ENCODE measurements at places on chromosomes 3 and 15. TPM values are rescaled to one million over a fixed set of nuclear protein-coding genes. Genes with fewer than 3 reads are reported as not detected.

DNA sequence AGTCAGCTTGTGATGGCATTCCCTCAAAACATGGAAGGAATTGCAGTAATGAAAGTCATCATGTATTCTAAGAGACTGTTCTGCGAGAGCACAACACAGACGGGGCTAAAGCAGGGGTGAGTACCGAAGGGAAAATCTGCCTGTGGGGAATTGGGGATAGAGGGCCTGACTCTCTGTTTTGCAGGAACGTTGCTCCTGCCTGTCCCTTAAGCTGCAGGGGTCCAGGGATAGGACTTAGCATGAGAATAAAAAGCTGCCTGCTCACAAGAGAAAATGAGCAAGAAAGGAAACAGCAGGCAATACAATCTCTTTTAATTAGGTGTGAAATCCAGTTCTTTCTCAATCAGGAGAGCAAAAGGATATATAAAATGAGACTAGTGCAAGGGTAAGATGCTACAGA is 62.2 kb downstream of the TIGIT start:
- no peak for DNase-seq

- DNase-seq, result no peak
Observed at GRCh38 chr3:168738527-168739325, 643.0 kb upstream of the GOLIM4 start.

- DNase-seq, result no peak
Observed at GRCh38 chr15:27123808-27124207, 152.8 kb downstream of the GABRG3 start.

- DNase-seq, result no peak
Observed at GRCh38 chr3:106699122-106699521, 678.1 kb upstream of the CCDC54 start.

DNA sequence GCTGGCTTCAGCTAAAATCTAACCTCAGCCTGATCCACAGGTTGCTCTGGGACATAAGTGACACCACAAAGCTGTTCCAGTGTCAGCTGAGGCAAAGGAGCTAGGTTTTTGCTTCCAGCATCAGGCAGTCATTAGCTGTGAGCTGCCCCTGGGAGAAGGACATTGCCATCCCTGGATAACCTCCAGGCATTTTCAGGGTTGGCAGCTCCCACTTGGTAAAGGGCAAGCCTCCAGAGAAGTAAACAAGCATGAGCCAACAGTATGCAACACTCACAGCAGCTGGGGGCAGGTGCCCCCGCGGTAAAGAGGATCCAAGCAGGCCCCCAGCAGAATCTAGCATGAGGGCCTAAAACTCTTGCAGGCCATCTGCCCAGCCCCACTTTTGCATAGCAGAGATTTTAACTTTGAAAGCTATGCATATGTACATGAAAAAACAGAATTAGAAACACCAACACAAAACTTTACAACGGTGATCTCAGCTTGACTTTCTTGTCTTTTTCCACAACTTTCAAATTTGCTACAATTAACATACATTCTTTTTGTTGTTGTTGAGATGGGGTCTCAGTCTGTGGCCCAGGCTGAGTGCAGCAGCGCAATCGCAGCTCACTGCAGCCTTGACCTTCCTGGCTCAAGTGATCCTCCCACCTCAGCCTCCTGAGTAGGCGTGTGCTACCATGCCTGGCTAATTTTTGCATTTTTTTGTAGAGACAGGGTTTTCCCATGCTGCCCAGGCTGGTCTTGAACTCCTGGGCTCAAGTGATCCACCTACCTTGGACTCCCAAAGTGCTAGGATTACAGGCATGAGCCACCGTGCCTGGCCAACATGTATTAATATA is 83.8 kb upstream of the TPM1 start:
- peak; percentile 55 for DNase-seq

DNA sequence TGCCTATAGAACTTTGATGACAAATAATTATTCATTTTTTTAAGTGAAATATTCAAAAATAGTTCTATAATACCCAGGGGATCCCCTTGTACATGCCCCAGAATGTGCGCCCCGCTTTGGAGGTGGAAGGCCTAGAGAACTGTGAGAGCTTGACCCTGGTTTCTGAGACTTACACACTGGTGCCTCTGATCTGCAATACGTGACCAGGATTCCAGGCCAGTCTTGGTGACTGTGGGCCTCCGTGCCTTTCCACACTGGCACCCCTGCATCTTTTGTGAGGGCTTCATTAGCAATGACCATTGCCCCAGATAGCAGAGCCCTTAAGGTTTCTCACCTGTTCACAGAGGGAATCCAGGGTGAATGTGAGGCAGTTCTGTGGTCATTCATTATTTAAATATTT is 44.0 kb downstream of the CLSTN2 start:
- DNase-seq, result no peak

DNA sequence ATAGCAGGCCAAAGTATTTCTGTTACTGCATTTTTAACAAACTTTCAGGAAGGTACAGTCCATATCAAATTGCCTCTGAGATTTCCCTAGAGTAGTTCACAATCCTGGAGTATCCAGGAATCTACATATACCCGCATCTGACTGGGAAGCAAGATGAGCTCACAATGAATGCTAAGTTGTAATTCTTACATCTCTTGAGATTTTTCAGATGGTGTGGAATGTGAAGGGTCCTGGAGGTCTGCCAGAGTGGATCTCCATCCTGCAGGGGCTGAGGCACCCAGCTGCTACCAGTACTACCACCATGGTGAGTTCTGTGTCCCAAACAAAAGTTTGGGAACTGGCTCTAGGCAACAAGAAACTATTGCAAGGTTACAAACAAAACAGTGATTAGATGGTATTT is 156.7 kb upstream of the CCDC54 start:
- no peak for DNase-seq

- DNase-seq, result no peak
Observed at GRCh38 chr3:142999881-143000280, 1.5 kb upstream of the U2SURP start.

DNA sequence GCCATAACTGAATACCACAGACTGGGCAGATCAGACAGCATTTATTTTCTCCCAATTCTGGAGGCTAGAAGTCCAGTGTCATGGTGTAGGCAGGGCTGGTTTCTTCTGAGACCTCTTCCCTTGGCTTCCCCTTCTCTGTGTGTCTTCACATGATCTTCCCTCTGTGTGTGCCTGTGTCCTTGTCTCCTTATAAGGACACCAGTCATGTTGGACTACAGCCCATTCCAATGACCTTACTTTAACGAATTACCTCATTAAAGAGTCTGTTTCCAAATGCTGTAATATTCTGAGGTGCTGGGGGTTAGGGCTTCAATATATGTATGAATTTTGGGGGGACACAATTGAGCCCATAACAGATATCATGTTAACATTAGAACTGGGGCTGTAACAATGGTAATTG is 13.3 kb upstream of the RARRES1 start:
- no peak for DNase-seq

GRCh38 chr3:179069762-179070390 is 1.7 kb downstream of the ZMAT3 start:
- no peak for DNase-seq

GRCh38 chr3:185699927-185700326 is 113.8 kb downstream of the SENP2 start:
- DNase-seq, result no peak

GRCh38 chr15:47507221-47507985 is 209.9 kb upstream of the SEMA6D start:
- DNase-seq, result no peak

DNA sequence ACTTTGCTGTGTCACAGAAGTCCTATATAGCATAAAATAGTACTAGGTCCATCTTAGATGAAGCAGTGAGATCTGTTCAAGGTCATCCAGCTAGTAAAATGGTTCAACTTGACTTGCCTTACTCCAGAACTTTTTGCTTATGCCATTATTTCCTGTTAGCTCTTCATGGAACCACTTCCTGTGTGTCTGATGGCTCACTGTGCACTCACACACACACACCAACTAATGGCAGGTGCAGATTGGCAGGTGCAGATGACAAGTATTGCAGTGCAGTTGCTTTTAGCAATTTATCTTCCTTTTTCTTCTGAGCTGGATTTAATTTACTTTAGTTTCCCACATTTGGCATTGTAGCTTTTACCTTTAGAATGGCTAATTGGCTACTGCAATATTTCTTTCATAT is 29.8 kb downstream of the GOLGA8S start:
- DNase-seq, result no peak

- DNase-seq, result no peak
Observed at GRCh38 chr3:197397838-197398237, 99.4 kb upstream of the DLG1 start.

GRCh38 chr15:77815015-77815414 is 182.3 kb upstream of the LINGO1 start:
- DNase-seq, result no peak

DNA sequence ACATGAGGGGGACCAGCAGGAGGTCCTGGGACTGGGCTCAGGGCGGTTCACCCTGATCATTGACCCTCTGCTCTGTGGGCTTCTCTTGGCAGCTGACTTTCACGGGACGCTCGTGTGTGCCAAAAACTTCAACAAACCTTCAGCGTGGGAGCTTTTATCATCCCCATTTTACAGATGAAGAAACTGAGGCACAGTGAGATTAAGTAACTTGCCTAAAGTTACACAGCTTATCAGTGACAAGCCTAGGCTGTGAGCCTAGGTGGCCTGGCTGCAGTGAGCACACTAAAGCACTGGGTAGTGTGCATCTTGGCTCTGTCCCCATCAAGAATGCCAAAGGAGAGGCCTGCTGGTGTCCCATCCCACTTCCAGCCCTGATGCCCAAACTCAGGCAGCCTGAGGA is 23.6 kb upstream of the DUSP7 start:
- no peak for DNase-seq

DNA sequence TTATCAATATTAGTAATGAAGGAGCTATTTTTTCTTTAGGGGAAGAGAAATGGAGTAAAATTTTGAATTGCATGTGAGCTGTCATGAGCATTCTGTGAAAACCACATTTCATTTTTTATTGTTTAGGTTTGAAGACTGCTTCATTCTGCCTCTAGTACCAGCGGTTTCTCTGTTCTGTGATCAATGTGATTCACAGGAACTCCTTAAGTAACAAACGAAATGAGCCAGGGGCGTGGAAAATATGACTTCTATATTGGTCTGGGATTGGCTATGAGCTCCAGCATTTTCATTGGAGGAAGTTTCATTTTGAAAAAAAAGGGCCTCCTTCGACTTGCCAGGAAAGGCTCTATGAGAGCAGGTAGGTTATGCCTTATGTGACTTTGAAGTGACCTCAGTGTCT is 13.0 kb downstream of the NIPA2 start:
- DNase-seq, result no peak

DNA sequence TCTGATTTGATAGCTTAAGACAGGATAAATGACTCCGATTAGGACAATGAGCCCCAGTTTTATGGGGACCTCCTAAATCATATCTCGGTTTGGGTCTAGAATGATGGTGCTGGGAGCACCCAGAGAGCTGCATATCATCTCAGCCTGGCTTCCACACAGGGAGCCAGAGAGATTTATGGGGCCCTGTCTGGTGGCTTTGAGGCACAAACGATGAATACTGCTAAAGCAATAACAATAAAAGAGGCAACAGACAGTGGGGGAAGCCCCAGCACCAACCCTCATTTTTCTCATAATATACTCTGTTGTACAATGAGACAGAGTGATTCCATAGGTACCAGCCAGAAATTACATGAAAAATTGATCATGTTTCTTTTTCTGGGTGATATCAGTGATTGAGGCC is 889.0 kb upstream of the CFAP20DC start:
- no peak for DNase-seq

GRCh38 chr3:134864636-134865035 is 69.6 kb downstream of the EPHB1 start:
- peak; percentile 57 for DNase-seq

DNA sequence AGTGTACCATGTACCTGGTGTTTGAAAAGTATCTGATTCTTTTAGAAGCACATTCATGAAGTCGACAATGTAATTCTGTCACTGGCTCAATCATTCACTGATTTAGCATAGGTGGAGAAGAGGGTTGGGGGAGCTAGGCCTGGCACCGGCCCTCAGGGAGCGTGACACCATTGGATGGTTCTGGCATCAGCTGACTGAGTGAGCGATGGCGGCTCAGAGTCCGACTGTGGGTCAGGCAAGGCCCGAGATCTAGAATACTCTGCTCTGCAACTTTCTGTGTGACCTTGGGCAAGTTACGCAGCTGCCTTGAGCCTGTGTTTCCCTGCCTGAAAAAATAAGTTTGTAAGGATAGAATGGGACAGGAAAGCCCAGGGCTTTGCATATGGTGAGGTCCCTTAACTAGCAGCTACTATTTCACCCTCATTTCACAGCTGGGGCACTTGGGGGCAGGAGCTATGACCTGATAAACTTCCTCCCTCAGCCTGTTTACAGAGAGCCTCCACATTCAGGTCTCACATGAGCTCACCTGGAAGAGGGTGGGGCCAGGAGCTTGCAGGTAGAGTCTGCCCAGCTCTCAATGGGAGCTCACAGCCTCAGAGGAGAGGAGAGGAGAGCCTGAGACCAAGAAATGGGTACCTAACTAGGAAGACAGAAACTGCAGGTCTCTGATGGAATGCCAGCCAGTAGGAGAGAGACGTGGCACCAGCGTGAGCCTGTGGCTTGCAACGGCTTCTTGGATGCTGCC is 153.7 kb upstream of the TLE3 start:
- no peak for DNase-seq

Gene MKRN2OS
- total RNA-seq, result not detected

Gene ACOX2
- total RNA-seq, result 33.3 TPM

Gene MORC1
- total RNA-seq, result not detected

Gene LRRC34
- total RNA-seq, result 2.0 TPM

Gene PPP1R14D
- not detected for total RNA-seq

Gene CHRNA5
- 4.2 TPM for total RNA-seq

Gene NGRN
- 122 TPM for total RNA-seq

Gene TM6SF1
- total RNA-seq, result 6.8 TPM

Gene MUSTN1
- 17.8 TPM for total RNA-seq

All from Right ventricle myocardium superior (tissue), 1 donor.